ENCODE measurements at places on chromosomes 7 and 10.

DNA sequence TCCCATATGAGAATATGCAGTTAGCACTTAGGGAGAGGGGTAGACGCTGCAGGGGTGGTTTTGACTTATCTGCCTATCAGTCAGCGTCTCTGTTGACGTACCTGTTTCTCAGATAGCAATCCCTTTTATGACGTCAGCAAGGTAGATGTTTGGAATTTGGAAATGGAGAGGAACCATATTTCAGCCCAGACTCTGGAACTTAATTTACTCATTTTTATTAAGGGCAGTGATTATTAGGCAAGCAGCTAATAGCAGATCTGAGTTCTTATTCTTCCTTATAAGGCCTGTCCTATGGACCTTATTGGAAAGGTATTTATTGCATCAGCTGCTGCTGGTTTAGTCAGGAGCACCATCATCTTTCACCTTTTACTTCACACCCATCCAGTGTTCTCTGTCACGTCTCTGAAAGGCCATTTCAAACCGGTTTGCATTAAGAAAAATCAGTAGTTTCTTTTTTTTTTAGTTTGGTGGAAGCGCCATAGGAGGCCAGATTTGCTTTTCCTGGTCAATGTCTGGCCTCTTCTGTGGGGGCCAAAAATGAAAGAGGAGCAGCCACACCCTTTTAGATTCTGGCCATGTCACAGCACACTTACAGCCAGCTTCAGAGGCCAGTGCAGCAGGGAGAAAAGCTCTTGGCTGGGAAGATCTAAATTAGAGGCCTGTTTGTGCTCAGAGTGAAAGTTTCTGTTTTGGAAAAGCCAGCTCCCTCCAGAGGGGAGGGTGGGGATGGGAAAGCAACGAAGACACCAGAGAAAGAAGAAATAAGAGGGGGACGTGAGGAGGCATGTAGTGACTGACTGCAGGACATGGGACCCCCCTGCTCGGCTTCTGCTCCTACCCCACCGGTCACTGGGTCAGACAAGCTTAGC is 146.3 kb downstream of the TCF7L2 start:
- no peak for DNase-seq

- no peak for DNase-seq
These were observed 1.5 kb downstream of the ABCB4 start for GRCh38 chr7:87473986-87474385.

- no peak for DNase-seq
These were observed 211.9 kb downstream of the GALNT17 start for GRCh38 chr7:71343892-71344291.

- DNase-seq = no peak
These were observed 59.9 kb upstream of the FGFR2 start for GRCh38 chr10:121658111-121658510.

DNA sequence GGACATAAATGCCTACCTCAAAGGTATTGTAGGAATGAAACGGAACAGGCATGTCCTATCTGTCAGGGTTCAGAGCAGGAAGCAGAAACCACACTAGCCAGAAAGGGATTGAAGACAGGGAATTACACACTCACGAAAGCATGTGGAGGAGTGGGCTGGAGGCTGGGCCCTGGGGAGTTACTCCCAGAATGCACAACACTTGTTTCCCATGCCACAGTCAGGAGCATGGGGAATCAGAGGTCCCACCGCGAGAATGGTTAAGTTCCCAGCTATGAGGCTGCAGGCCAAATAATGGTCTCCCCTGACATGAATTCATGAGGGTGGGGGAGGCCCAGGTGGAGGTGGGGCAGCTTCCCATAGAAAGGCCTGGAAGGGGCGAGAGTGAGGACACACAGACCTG is 212.7 kb downstream of the HERPUD2 start:
- DNase-seq = no peak

GRCh38 chr10:30991647-30992011 is 40.0 kb downstream of the ZNF438 start:
- no peak for DNase-seq

- DNase-seq = no peak
These were observed 12.6 kb upstream of the GDF10 start for GRCh38 chr10:47287365-47287802.

- no peak for DNase-seq
These were observed 881 bp upstream of the PCGF5 start for GRCh38 chr10:91219371-91220193.

DNA sequence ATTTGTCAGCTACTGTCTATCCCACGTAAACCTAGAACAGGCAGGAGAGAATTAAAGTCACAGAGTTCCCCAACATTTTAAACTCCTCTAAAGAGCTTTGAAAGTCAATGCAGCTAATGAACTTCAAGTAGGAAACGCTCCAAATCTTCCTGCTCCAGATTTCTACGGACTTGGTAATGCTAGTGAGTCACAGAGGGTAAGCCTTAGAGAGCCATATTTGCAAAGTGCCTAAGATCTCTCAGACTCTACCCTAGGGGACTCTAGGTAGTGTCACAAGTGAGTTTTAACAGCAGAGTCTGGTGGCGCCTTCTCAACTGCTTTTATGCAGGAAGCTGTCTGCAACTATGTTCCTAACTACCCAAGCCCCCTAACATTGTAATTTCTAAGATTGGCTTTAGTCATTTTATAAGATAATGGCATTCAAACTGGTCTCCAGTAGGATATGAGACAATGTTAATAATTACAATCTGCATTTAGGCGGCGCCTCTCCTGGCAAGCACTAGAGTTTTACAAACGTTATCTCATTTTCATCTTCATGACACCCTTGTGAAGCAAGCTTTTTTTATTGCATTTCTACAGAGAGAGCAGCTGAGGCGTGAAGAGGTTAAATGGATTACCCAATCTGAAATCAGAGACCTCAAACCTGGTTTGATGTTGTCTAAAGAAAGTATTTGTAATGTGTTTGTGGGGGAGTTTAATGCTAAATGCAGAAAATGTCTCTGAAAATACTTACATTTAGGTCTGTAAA is 22.0 kb upstream of the FZD1 start:
- DNase-seq = no peak

- no peak for DNase-seq
These were observed 285.1 kb downstream of the ZEB1 start for GRCh38 chr10:31604096-31604495.

DNA sequence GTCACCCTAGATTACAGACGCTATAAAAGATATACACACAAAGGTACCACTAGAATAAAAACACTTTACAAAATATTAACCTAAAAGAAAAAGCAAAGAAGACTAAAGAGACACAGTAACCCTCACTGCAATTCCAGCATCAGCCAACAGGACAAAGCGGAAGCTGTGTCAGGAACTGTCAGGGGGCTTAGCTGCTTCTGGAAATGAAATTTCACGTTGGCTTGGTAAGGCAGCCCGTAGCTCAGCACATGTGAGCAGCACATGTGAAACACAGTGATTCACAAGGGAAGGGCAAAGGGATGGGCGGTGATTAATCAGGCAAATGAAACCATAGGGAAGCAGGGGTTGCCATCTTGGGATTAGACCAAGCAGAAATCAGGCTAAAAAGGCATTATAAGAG is 195.4 kb downstream of the MGMT start:
- DNase-seq = no peak

DNA sequence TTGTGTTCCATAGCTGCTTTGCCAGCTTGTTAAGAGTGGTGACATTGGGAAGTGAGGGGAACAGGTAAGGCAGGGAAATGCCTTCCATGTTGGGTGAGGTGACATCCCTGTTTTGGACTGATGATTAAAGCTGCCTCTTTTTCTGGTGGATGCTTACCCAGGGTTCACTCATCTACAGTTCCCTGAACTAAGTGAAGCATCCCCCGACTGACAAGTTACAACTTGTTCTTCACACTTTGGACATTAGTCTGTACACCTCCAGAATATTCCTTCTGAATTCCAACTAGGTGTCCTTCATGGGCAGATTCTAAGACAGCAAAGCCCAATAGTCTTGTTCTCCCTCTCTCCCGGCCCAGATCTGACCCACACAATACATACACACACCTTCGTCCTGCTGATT is 63.4 kb downstream of the HDAC9 start:
- no peak for DNase-seq

DNA sequence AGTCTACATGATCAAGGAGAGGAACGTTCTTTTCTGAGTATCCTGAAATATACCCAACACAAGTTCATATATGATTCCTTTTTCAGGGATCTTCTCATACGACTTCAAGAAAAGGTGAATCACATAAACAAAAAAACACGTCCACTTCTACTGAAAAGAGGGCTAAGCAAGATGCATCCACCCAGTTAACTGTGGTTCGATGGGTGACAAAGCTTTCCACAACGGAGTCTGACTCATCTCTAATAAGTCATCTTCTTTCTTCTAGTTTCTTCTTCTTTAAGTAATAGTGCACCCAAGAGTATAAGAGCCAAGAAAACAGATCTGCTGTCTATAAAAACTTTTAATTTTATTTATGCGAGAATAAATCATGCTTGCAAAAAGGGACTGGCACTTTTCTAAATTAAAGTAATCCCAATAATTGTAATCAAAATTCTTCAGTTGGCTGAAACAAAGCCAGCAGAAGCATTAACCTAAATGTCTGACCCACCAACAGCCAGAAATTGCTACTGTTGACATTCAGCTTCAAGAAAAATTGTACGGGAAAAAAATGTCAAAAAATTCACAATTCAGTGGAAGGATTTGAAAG is 146.9 kb upstream of the ANK3 start:
- no peak for DNase-seq

DNA sequence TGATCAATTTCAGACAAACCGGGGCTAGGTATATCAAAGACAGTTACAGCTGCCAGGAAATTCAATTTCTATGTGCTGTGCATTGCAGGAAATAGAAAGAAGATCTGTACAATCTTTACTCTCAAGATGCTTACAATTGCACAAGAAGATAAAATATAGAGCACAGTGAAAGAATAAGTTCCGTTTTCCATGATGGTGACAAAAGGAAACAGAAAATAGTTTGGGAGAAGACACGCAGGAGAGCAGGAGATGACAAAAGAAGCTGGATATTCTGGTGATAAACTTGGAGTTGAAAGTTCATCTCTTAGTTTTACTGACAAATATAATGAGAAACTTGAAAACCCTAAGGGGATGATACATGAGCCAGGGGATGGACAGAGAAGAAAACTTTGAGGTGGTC is 646.0 kb downstream of the PARD3 start:
- DNase-seq = no peak

GRCh38 chr7:97844036-97844435 is 28.2 kb downstream of the ASNS start:
- no peak for DNase-seq

- DNase-seq = no peak
These were observed 11.3 kb upstream of the TAS2R3 start for GRCh38 chr7:141752634-141753033.

GRCh38 chr10:80409121-80409520 is 770 bp downstream of the PRXL2A start:
- DNase-seq = no peak

DNA sequence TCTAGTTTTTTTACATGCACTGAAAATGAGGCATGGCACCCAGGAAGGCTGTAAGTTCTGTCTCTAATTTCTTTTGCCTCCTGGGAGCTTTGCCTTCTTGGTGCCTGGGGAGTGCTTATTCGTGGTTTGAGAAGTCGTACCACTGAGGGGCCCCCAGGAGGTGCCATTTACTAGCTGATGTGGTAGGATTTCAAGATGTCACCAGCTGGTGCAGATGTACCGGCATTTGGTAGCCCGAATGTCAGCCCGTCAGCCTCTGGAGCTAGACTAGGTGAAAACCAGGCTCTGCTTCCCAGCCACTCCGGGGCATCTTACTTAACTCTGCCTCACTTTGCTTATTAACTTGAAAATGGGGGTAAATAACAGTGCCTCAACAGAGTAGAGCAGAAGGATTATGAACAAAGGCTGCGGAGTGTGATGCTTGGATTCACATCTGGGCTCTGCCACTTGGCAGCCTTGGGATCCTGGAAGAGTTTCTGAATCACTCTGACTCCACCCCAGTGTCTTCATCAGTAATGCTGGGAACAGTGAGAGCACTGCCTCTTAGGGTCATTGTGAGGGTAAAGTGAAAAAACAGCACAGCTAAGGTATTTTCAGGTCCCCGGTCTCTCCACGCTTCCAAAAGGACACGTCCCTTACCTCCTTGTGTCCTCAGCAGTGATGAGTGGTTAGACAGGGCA is 31.4 kb upstream of the BTBD16 start:
- DNase-seq = no peak

GRCh38 chr10:5947471-5948207 is 29.7 kb downstream of the IL15RA start:
- no peak for DNase-seq

DNA sequence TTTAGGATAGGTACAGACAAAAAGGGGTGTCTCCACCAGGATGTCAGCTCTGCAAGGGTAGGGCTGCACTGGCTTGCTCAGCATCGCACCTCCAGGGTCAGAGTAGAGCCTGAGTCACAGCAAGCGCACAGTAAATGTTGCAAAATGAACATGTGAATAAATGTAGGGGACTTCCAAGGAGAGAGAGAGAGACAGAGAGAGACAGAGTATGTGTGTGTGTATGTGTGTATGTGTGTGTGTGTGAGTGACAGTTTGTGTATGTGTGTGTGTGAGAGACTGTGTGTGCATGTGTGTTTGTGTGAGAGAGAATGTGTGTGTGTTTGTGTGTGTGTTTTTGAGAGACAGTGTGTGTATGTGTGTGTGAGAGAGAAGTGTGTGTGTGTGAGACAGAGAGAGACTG is 163.3 kb downstream of the RPS24 start:
- no peak for DNase-seq

- no peak for DNase-seq
These were observed 202.7 kb downstream of the PARD3 start for GRCh38 chr10:34612446-34612845.

- DNase-seq = no peak
These were observed 67.9 kb downstream of the ADD3 start for GRCh38 chr10:110075686-110076085.

DNA sequence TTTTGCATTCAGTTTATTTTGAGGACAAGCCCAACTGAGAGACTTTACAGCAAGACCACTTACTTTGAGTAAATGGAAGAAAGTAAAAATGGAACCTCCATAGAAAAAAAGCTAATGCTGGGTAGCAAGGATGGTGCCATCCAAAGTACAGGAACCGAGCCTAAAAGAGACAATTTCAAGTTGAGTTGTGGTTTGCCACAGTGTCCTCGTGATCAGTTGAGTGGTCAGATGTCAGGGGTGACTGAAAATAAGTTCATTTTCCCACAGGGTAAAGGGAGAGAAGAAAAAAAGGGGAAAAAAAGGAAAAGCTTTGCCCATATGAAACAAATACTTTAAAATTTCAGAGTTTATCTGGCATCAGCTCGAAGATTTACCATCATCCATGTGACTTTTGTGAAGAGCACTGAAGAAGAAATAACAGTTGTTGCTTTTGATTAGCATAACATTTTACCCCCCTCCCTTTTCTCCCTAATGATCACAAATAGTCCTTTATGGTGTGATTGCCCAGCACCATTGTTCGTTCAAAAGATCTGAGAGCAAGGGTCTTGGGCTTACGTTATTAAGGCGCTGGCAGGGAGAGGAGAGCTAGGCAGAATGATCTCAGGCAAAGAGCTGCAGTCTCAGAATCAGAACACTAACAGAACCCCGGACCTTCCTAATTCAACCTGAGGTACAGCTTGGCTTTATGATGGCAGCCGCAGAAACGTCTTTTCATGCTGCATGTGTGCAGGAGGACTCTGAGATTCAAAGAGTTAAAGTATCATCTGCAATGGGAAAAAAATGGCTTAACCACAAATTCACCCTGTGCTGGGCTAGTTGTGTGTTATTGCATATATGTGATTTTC is 338.1 kb downstream of the RNLS start:
- no peak for DNase-seq
